ENCODE measurements at places on chromosomes 6 and 20. TPM values are rescaled to one million over a fixed set of nuclear protein-coding genes. Genes with fewer than 3 reads are reported as not detected.

- DNase-seq, result no peak
Observed at GRCh38 chr6:88609983-88610382, 353.4 kb downstream of the RNGTT start.

Gene TJAP1
- total RNA-seq, result 23.2 TPM

Gene NKAIN2
- 0.20 TPM for total RNA-seq

Gene HAO1
- not detected for total RNA-seq

DNA sequence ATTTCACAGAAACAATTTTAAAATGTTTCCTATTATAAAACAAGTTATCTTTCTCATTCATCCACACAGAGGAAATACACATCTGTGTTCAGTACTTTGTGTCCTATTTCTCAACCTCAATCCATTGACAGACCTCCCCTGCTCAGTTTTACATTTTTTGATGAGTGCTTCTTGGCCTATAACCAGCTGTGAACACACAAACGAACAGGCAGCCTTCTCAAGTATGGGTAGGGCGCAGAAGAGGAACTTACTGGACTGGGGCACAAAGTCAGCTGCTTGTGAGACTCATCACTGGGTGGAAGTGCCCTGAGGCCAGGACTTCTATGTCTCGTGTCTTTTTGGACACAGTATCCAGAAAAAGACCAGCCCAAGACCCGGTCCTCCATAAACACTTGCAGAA is 2.8 kb downstream of the RPS6KA2 start:
- no peak for DNase-seq

DNA sequence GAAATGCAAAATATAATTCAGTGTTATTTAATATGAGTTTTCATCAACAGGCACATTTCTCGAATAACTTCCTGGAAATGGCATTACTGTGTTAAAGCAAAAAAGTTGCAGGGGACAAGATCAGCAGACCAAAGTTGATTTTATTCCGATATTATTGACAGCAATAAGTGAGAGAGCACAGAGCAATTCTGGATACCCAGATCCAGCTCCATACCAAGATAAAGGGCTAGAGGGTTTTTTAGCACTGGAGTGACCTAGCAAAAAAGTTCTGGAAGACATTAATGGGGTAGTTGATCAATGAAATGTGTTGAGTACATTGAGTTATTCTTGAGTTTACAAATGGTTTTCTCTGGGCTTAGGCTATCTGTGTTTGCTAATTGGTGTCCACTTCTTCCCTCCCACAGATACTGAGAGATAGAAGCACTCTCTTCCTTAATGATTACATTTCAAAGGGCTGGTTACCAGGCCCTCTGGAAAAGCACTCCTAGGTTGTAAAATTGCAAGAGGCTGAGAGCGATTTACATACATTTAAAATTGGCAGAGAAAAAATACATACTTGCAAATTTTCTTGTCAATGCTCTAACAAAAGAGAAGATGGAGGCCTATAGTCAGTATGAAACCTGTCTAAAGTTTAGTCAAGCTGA is 47.0 kb upstream of the MANEA start:
- DNase-seq, result no peak

Gene CEP162
- 3.3 TPM for total RNA-seq

- DNase-seq, result no peak
Observed at GRCh38 chr20:14790771-14791620, 453.6 kb upstream of the FLRT3 start.

Gene NCOA7
- total RNA-seq, result 10.2 TPM

- no peak for DNase-seq
Observed at GRCh38 chr20:64032706-64033624, 3.0 kb upstream of the C20orf204 start.

Gene IL17F
- total RNA-seq, result not detected

Gene MROH8
- total RNA-seq, result 4.4 TPM

- no peak for DNase-seq
Observed at GRCh38 chr6:19789100-19789803, 47.9 kb upstream of the ID4 start.

- no peak for DNase-seq
Observed at GRCh38 chr6:35427851-35428321, 24.3 kb upstream of the FANCE start.
